ENCODE measurements at places on chromosomes 2 and 18.

- no peak for DNase-seq
Observed at GRCh38 chr2:229170916-229171315, 100.2 kb downstream of the PID1 start.

- peak; percentile 64 for DNase-seq
Observed at GRCh38 chr18:57833441-57834101, 30.5 kb upstream of the ATP8B1 start.

DNA sequence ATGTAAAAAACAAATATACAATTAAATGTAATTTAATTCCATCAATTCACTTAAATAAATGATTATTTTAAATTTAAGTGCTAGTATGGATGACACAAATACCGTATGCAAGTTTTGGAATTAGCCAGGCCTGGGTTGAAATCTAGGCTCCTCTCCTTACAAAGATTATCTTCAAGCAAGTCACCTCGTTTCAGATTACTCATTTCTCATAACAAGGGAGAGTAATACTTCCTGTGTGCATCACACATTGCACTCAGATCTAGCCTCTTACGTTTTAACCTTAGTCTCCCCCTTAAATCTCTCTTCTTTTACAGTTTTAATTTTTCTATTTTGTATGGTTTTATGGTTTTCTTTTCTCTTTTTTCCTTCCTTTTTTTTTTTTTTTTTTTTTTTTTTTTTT, 1475.9 kb upstream of the NXPH2 start:
- DNase-seq: no peak

- DNase-seq: no peak
Observed at GRCh38 chr18:75250471-75250821, 39.8 kb downstream of the TSHZ1 start.

- DNase-seq: peak; percentile 76
Observed at GRCh38 chr18:77099485-77100370, 32.9 kb downstream of the MBP start.

DNA sequence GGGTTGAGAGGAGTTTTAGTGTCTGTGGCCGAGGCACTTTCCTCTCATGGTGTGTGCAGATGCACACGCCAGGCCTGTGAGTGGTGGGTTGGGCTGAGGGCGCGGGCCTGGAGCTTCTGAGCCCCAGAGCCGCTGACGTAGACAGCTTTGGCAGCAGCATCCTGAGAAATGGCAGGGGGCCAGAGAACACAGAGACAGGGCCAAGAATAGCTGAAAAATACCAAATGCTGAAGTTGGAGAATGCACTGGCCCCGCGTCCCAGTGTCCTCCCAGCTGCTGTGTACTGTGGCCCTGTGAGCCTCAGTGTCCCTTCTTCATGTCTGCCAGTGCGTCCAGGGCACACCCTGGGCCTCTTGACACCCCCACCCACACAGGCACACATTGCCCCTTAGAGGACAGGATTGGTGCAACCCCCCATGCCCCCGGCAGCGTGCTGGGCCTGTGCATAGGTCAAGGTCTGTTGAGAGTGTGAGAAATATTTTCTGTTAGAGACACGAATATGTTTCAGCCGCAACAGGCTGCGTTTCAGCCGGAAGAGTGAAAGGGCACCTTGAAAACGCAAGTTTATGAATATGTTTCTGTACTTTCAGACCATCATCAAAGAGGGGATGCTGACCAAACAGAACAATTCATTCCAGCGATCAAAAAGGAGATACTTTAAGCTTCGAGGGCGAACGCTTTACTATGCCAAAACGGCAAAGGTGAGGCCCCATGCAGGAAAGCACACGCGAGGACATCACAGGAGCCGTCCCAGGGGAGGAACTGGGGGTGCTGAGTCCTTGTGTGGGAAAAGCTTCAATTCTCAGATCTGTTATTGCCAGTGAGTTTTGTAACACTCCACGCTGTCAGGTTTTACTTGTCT, 33.6 kb downstream of the DGKD start:
- peak; percentile 32 for DNase-seq

- DNase-seq: no peak
Observed at GRCh38 chr18:11178951-11179549, 29.7 kb upstream of the PIEZO2 start.

DNA sequence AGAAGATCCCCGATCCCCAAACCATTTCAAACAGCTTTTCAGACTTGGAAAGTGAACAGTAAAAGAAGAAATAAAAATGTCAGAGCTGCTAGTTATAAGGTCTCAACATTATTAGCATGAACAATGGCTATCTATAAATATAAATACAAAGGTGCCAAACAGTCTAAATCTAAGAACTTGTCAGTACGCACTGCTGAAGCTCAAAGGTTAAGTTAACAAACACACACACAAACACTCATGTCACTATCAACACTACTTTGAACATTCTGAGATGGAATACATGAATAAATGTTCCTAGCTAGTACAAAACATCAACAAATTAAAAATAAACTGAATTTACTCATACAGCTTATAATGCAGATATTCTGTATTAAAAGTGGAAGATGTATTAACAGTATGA, 108.7 kb downstream of the CDH2 start:
- no peak for DNase-seq

DNA sequence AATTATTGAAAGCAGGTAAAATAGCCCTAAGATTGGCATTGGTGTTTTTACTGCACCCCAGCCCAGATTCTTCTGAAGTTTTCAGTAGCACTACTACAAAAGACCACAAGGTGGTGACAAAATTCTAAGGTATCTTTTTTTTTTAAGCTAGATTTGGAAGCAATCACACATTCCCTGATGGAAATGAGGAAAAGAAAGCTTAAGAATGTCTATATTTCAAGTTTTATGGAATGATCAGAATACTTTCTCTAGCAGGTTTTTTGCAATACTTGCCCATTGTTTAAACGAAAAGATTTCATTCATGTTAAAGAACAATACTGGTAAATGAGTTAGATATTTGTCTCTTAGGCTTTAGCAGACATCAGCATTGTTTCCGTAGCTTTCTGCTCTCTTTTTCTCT, 32.1 kb upstream of the ZNF638 start:
- DNase-seq: no peak

DNA sequence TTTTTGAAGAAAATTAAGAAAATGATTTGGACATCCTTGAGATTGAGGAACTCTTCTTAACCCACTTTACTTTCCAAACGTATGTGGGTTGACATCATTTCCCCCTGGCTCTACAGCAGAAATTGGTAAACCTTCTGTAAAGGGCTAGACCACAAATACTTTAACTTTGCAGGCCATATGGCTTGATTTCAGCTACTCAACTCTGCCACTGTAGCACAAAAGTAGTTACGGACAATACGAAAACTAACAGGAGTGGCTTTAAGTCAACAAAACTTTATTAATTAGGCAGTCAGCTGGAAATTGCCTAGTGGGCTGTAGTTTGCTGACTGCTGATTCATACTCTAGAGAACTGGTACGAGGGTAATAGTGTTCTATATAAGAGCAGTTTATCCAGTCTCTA, 83.2 kb upstream of the DTNB start:
- DNase-seq: no peak

- DNase-seq: no peak
Observed at GRCh38 chr2:50785816-50786215, 246.1 kb downstream of the NRXN1 start.

GRCh38 chr2:42084231-42084671, 36.4 kb downstream of the PKDCC start:
- no peak for DNase-seq

GRCh38 chr18:63321291-63321690, 1.7 kb upstream of the BCL2 start:
- DNase-seq: no peak

- no peak for DNase-seq
Observed at GRCh38 chr2:19651466-19651865, 250.3 kb downstream of the TTC32 start.

DNA sequence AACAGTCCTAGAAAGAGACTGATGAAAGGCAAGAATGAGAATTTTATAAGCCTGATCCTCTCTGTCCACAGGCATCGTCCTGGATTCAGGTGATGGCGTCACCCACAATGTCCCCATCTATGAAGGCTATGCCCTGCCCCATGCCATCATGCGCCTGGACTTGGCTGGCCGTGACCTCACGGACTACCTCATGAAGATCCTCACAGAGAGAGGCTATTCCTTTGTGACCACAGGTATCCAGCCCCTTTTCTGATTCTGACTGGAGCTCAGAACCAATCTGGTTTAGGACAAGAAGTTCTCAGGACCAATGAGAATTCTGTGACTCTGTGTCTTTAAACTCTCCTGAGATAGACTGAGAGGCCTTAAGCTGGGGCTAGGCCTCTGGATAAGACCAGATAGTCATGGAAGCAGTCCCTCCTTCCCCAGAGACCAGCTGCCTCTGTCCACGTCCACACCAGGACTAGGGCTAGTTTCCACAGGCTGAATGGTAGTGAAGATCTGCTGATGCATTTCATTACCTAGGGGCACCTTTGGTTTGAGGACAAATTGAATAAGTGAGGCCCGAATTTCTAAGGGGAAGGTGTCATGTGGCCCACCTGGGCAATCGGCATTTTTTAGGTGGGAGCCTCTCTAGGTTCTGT, 13.1 kb upstream of the DGUOK start:
- DNase-seq: no peak

- DNase-seq: peak; percentile 30
Observed at GRCh38 chr2:236974752-236975151, 110.9 kb upstream of the COPS8 start.

GRCh38 chr2:88841224-88841929, 149.9 kb downstream of the RPIA start:
- DNase-seq: no peak

GRCh38 chr2:133600266-133600928, 32.1 kb upstream of the NCKAP5 start:
- DNase-seq: no peak

DNA sequence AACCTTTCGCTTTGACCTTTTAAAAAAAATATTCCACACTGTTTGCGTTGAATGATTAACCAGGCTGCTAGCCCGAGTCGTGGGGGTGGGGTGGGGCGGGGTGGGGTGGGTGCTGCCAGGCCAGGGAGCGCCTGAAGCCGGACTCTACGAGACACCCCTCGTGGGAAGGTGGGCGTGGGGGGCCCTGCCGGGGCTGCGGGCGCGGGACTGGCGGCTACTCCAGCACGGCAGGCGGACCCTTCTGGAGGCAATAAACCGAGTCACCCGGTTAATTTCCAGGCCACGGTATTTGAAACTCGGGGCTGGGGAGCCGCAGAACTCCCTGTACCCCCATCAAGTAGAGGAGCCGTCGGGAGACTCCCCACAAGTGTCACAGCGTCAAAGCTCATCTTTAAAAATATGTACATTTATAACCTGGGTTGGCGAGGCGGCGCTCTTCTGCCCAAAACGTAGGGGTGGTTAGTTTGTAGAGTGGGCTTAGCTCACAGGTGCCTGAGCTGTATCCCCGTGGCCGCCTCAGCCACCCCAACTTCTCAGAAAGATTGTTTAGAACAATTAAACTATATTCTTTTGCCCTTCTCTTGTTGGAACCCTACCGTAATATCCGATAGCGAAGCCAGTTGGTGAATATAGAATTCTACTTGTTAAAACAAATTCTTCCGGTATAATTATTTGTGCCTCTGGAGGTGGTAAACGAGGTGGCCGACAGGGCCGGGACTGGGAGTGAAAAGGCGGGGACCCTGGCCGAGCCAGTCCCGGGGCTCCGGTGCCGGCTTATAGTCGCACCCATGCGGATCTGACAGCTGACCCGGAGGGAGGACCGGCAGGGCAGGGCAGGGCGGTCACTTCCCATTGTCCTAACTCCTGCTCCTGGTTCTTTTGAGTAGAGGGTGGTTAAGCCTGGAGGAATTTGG, 1.4 kb downstream of the B3GNT2 start:
- DNase-seq: peak; percentile 74

GRCh38 chr2:196391149-196391479, 219.7 kb upstream of the STK17B start:
- DNase-seq: no peak

DNA sequence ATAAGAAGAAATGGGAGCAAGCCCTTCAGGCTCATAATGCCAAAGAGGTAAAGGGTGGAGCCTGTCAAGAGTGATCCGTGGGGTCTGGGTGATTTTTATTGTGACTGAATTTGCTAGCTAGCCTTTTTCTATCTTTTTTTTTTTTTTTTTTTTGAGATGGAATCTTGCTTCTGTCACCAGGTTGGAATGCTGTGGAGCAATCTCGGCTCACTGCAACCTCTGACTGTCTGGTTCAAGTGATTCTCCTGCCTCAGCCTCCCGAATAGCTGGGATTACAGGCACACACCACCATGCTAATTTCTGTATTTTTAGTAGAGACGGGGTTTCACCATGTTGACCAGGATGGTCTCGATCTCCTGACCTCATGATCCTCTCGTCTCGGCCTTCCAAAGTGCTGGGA, 29.1 kb downstream of the DRC1 start:
- DNase-seq: no peak

GRCh38 chr2:37457401-37457901, 113.0 kb downstream of the QPCT start:
- no peak for DNase-seq

GRCh38 chr18:78543201-78543725, 436.4 kb upstream of the SALL3 start:
- peak; percentile 9 for DNase-seq

GRCh38 chr2:43370146-43370545, 143.7 kb upstream of the ZFP36L2 start:
- DNase-seq: no peak

DNA sequence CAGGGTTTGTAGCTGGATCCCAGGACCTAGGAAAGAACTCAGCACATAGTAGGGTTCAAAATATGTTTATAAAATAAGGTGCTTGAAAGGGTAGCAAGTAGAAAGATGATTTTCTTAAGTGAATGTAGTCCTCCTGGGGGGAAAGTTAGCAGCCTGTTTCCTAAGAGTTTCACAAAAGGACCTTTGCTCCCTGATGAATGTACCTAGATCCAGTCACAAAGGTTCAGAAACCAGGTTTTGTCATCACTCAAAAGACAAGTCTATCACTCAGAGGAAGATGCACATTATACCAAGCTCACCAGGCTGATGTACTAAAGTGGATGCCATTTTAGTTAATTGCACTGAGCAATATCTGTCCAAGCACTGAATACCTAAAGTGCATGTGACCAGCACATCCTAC, 378.2 kb downstream of the BCL11A start:
- DNase-seq: no peak

GRCh38 chr2:21891191-21891590, 767.4 kb downstream of the TDRD15 start:
- no peak for DNase-seq

DNA sequence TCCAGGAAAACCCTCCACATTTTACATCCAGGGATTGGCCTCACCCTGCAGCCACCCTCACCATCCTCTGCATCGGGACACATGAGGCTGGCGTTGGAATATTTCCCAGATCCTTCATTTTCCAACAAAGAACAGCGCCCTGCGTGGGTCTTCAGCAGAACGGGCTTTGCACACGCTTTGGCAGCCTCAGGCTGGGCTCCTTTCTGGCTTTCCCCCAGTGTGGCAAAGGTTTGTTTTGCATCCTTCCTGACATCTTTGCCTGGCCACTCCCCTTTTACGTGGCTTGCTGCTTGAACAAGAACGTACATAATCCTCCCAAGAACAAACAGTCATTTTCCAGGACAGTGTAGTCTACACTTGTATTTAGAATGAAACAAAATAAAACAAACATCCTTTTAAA, 25.6 kb upstream of the GREB1 start:
- DNase-seq: no peak

- no peak for DNase-seq
Observed at GRCh38 chr18:27585602-27586173, 400.6 kb upstream of the CHST9 start.

Measured in activated CD8-positive, alpha-beta memory T cell treated with anti-CD3 and anti-CD28 coated beads for 24 hours (primary cell).